ENCODE measurements at places on chromosomes 7 and 10. TPM values are rescaled to one million over a fixed set of nuclear protein-coding genes. Genes with fewer than 3 reads are reported as not detected.

GRCh38 chr7:107661865-107662379 lies 1.3 kb downstream of the SLC26A4 start:
- no peak for DNase-seq
- H3K4me3 ChIP-seq: peak overlapping the region; percentile 86
- no peaks in the 10 kb centered on the region for H3K36me3 ChIP-seq
- H3K4me1 ChIP-seq: peaks cover 26% of the 10 kb centered on the region

- no peaks in the 10 kb centered on the region for H3K4me1 ChIP-seq
- no peak overlapping the region for H3K4me3 ChIP-seq
- H3K27ac ChIP-seq: no peak overlapping the region
- peaks cover 3% of the 10 kb centered on the region for H3K27me3 ChIP-seq
These were observed 134.0 kb downstream of the PTPRN2 start for GRCh38 chr7:158453663-158454062.

DNA sequence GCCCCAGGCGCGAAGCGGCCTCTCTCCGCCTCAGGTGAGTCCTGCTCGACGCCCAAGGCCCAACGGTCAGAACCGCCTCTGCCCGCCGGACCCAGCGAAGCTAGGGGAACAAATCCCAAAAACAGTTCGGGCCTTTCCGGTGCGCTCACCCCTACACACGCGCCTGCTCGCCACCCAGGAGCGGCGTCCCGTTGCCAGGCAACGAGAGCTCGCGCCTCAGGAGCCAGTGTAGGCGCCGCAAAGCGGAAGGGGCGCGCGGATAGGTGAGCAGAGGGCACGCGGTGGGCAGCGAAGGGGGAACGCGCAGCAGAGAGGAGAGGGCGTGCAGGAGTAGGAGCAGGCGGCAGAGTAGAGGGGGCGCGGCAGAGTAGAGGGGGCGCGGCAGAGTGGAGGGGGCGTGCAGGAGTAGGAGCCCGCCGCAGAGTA lies at the start of the genes DYDC1 and DYDC2:
TSS of gene DYDC1 (minus strand) at position 193 of the 426 bp plus-strand sequence. CDS start 4,154 bp downstream, outside the sequence.
TSS of gene DYDC2 (plus strand) at position 219 of the 426 bp plus-strand sequence. CDS start 5,663 bp downstream, outside the sequence.
- DNase-seq: peak; percentile 68
- H3K4me1 ChIP-seq: peaks cover 8% of the 10 kb centered on the region
- no peak within 1 kb of the TSS for H3K27ac ChIP-seq
- no peaks in the 10 kb centered on the region for H3K36me3 ChIP-seq

Gene MCM10
- total RNA-seq: 76.9 TPM

Gene HMX3
- total RNA-seq: not detected

DNA sequence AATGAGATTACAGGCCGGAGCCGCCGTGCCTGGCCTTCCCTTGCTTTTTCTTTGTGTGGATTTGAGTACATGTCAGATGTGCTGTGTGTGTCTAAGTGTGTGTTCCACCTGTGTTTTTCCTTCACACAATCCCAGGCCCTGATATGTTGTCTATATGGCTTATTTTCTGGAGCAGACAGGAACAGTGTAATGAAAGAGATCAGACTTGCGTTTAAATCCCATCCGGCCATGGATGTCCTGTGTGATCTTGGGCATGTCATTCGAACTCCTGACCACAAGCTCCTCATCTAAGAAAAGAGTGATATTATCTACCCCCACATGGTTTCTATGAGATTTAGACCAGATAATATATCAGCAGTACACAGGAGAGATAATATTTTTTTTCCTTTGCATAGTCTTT lies 37.2 kb downstream of the APBB1IP start:
- H3K36me3 ChIP-seq: peaks cover 9% of the 10 kb centered on the region

Gene BTBD16
- not detected for total RNA-seq

- H3K27me3 ChIP-seq: peaks cover 3% of the 10 kb centered on the region
- DNase-seq: no peak
- no peaks in the 10 kb centered on the region for H3K4me1 ChIP-seq
- no peak overlapping the region for H3K27ac ChIP-seq
- H3K4me3 ChIP-seq: no peak overlapping the region
These were observed 68.8 kb upstream of the MYO3A start for GRCh38 chr10:25865267-25865666.

DNA sequence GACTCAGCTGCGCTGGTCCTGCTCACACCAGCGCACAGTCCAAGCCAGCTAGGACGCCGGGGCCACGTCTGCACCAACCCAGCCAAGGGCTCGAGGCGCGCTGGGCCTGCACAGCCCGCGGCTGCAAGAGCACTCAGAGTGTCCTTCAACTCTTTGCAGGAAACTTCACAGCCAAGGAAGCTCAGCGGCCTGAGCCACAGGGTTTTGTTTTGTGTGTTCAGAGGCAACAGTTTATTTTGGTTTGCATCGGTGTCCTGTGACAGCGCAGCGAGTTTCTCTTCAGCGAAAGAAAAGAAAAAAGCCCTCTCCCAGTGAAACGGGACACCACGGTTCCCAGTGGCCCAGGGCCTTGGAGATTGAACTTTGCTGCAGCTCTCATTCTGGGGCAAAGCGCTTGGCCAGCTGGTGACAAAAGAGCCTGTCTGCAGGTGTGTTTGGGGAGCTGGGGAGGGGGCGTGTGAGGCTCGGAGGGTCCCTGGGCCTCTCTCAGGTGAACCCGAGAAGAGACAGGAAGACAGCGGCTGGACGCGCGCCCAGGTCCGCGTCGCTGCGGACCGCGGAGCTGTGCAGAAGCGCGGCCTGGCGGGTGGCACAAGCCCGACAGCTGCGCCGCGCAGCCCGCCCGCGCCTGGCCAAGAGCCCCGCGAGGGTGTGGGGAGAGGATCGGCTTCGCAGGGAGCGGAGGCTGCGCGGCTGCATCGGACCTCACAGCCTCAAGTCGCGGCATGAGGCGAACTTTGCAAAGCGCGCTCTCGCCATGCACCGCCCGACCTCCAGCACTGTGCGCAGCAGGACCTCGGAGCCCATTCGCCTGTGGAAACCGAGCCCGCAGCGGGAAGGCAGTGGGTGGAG lies 922 bp downstream of the CXCL12 start:
- DNase-seq: no peak
- no peak overlapping the region for H3K27ac ChIP-seq
- peaks cover 25% of the 10 kb centered on the region for H3K27me3 ChIP-seq
- H3K4me1 ChIP-seq: peaks cover 4% of the 10 kb centered on the region

Gene LRRN3
- 5.8 TPM for total RNA-seq

- H3K36me3 ChIP-seq: no peaks in the 10 kb centered on the region
- H3K4me3 ChIP-seq: no peak overlapping the region
- no peak overlapping the region for H3K27ac ChIP-seq
- DNase-seq: no peak
- no peaks in the 10 kb centered on the region for H3K27me3 ChIP-seq
These were observed 147.7 kb downstream of the PTPN20 start for GRCh38 chr10:47058961-47059391.

Gene RBP3
- total RNA-seq: not detected

Gene C10orf105
- 0.32 TPM for total RNA-seq

DNA sequence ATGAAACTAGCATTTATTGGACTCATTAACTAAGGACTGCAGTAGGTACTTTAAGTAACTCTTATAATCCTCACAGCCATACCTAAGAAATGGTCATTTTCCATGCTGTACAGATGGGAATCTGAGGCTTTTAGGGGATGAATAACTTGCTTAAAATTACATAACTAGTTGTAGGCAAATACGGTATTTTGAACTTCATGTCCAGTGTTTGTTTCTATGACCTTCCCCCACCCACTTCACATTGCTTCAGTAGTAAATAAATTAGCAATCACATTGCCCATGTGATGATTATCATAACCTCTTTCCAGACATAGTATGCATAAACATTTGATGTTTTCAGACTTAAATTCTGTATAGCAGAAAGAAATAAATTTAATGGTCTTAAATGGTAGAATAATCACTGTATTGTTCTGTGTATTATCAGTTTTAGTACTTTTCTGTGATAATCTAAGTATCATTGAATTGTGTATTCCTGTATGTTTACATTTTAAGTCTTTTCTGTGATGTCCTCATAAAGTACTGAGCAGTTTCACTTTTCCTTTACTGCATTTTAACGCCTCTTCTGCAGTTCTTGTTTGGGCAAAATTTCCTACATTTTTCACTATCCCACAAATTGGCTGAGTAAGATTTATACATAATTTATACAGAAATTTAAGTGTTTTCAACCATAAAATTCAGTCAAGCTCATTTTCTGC lies 48.3 kb downstream of the ANKIB1 start:
- H3K27ac ChIP-seq: no peak overlapping the region
- H3K4me1 ChIP-seq: peaks cover 27% of the 10 kb centered on the region
- H3K4me3 ChIP-seq: no peak overlapping the region

GRCh38 chr10:20644421-20644820 lies 252.7 kb downstream of the NEBL start:
- no peaks in the 10 kb centered on the region for H3K4me1 ChIP-seq
- H3K4me3 ChIP-seq: no peak overlapping the region
- H3K36me3 ChIP-seq: no peaks in the 10 kb centered on the region
- no peak overlapping the region for H3K27ac ChIP-seq
